GM10248 (cell line): ENCODE measurements at places on chromosomes 3 and 15.

- DNase-seq, result no peak
Observed at GRCh38 chr15:79322945-79323344, 12.0 kb downstream of the TMED3 start.

GRCh38 chr15:60703207-60703933 lies 224.4 kb upstream of the ICE2 start:
- DNase-seq, result no peak

- no peak for DNase-seq
Observed at GRCh38 chr3:58191361-58191991, 19.3 kb downstream of the DNASE1L3 start.

DNA sequence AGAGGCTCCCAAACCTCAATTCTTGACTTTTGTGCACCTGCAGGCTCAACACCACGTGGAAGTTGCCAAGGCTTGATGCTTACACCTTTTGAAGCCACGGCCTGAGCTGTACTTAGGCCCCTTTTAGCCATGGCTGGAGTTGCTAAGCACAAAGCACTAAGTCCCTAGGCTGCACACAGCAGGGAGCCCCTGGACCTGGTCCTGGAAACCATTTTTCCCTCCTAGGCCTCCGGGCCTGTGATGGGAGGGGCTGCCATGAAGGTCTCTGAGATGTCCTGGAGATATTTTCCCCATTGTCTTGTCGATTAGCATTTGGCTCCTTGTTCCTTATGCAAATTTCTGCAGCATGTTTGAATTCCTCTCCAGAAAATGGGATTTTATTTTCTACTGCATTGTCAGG lies 247.1 kb upstream of the ARPP21 start:
- no peak for DNase-seq

DNA sequence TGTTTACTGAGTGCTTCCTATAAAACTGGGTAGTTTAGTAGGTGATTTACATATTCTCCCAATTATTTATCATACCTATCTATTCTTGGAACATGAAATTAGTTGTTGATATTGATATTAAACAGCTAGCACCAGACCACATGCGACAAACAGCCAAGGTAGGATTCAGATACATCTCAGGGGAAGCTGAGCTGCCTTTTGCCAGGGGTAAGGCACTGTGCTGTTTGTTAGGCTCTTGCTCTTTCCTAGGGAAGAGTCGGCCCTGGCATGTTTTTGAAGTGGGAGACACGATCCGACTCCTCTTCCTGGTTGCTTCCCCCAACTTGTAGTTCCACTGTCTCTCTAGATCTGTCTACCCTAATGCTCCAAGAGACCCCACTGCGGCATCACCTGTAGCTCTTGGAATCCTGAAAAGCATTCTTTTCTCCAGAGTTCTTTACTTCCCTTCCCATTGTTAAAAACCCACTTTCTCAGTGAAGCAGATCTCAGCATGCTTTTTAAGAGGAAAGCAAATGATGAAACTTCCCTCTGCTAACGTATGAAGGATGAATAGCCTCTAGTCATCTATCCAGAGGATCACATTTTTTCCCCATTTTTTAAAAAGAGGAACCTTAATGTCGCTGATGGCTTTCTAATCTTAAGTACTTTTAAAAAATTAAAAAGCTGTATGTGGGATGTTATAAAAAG lies 138.4 kb downstream of the GHSR start:
- DNase-seq, result no peak

GRCh38 chr3:107927361-107928083 lies 163.3 kb downstream of the CD47 start:
- peak; percentile 86 for DNase-seq

- no peak for DNase-seq
Observed at GRCh38 chr3:79726786-79727185, 41.0 kb downstream of the ROBO1 start.

DNA sequence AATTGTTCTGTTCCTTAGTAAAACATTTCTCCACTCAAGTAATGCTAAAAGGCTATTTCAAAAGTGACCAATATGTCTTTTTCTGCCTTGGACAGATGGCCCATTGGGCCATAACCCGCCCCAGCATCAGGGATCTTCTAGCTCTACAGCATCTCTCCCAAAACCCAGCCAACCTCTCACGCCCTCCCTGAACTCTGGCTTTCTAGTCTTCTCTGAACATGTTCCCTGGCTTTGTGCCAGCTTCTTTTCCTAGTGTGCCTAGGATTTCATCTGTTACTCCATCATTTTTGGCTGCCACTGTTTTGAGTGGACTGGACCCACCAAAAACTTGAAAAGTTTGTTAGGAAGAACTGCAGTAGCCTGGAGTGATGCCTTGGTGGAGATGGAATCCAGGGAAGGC lies 30.7 kb downstream of the TRPM1 start:
- DNase-seq, result no peak

- DNase-seq, result peak; percentile 71
Observed at GRCh38 chr3:8767667-8768363, 1.6 kb downstream of the OXTR start.

GRCh38 chr3:188243124-188243795 lies 89.3 kb downstream of the LPP start:
- no peak for DNase-seq

- DNase-seq, result no peak
Observed at GRCh38 chr15:66220601-66221000, 32.9 kb downstream of the MEGF11 start.

DNA sequence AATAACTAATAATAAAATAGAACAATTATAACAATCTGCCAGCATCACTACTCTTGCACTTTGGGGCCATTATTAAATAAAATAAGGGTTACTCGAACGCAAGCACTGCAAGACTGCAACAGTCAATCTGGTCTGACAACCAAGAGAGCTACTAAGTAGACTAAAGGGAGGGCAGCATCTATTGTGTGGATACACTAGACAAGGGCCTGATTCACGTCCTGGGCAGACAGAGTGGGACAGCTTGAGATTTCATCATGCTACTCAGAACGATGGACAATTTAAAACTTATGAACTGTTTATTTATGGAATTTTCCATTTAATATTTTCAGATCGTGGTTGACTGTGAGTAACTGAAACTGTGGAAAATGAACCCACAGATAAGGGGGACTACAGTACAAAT lies 39.5 kb downstream of the TNIK start:
- no peak for DNase-seq

- DNase-seq, result no peak
Observed at GRCh38 chr3:193943200-193943599, 192.7 kb upstream of the HES1 start.

DNA sequence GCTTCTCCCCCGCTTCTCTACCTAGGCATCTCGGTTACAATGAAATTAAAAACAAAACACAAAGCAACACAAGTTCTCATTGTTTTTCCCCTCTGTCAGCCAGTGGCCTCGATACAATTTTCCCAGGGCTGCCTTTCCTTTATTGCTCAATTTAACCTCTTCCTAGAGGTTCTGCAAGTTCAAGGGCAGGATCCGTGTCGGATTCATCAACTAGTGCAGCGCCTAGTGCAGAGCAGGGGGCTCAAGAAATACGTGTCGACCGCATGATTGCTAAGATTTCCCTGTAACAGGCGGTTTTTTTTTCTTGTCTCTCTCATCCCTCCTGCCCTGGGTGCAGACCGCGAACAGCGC lies 1.4 kb upstream of the BHLHE40 start:
- no peak for DNase-seq
